Activated T-cell treated with anti-CD3 and anti-CD28 coated beads, Interleukin-2, amount 50 U/mL, for 72 hours (primary cell): ENCODE measurements at places on chromosomes 6 and 20. TPM values are rescaled to one million over a fixed set of nuclear protein-coding genes. Genes with fewer than 3 reads are reported as not detected.

The RCAN2 gene
- total RNA-seq, result 7.4 TPM

The OR2H2 gene
- not detected for total RNA-seq

The ECT2L gene
- total RNA-seq, result not detected

The SLC35F1 gene
- 0.50 TPM for total RNA-seq

The BTNL2 gene
- total RNA-seq, result not detected

The SOX4 gene
- 3.5 TPM for total RNA-seq

The FAM162B gene
- not detected for total RNA-seq

The STMND1 gene
- not detected for total RNA-seq

The SIRPB2 gene
- total RNA-seq, result not detected
